Amygdala (tissue), 56 donors: ENCODE measurements at places on chromosomes 3 and 15.
A peak's percentile ranks its signal among the peaks of the same experiment; 100 is the strongest.

DNA sequence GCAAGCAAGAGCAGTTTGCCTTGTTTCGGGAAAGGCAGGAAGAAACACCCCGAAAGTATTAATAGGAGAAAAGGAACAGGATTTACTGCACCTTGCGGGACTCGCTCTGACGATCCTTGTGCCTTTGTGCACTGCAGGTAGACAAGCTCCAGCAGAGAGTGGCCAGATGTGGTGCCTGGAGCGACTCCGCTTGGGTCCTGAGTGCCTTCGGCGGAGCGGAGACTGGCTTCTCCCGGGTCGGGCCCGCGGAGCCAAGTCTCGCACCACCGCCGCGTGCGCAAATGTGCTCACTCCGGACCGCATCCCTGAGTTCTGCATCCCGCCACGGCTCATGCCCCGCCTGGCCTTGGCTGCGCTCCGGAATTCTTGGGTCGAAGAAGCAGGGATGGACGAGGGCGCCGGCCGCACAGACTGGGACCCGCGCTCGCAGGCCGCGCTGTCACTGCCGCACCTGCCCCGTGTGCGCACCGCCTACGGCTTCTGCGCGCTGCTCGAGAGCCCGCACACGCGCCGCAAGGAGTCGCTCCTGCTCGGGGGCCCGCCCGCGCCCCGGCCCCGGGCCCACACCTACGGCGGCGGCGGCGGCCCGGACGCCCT lies 769 bp downstream of the C2CD4A start:
- DNase-seq = no peak

GRCh38 chr3:148625095-148625736 lies 72.5 kb upstream of the AGTR1 start:
- DNase-seq = no peak

DNA sequence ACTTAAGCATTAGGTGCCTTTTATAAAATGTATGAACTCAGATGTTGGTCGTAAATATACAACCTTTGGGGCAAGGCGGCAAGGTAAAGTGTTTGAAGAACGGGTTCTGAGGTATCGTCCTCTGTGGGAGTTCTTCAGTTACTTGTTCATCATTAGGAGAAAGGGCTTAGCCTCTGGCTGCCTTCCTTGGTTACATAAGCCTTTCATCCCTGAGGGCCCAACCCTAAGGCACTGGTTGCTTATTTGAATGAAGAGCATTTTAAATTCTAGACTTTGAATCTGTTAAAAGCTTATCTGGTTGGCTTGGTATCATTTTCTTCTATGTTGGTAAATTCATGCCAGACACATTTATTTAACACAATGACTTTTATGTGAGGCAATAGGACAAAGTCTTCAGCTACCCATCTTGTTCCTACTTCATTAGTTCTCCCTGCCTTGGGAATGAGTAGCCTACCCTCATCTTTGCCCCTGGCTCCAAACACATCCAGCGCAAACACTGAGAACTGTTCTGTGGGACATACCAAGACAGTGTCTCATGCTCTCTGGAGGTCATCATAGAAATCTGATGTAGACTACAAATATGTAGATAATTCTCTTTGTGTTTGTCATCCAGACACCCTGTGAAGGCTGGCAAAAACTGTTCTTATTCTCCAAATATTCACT lies 12.4 kb upstream of the CCDC80 start:
- no peak for DNase-seq

GRCh38 chr3:194487289-194488054 lies 670 bp upstream of the ATP13A3 start:
- DNase-seq = no peak

DNA sequence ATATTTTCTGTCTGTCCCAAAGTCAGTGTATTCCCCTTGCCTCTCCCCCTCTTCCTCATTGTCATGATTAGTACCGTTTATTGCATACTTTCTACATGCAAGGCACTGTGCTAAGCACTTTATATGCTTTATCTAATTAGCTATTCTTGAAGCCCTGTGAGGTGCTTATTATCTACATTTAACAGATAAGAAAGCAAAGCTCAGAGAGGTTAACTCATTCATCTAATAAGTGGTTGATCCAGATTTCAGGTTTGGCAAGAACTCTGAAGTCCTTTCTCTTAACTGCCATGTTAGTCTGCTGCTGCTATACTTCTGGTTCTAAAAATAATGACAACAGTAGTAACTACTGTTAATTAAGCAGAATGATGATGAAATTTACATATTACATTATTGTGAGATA lies 13.5 kb downstream of the IQGAP1 start:
- no peak for DNase-seq

GRCh38 chr3:9399746-9400145 lies 2.3 kb downstream of the SETD5 start:
- peak; percentile 5 for DNase-seq

- DNase-seq = no peak
Observed at GRCh38 chr3:189685291-189685690, 54.1 kb downstream of the TP63 start.

DNA sequence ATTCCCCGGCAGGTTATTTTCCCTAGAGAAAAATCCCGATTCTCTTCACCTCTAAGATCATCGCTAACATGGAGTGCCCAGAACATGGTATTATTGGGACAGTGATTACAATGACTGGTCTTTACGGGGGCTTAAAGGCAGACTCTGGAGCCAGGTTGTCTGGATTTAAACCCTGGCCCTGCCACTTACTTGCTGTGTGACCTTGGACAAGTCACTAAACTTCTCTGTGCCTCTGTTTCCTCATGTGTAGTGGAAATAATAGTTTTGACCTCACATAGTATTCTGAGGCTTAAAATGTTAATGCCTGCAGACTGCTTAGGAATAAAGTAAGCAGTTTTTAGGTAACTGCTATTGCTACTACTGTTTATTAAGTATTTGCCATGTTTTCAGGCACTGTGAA lies 4.4 kb downstream of the PLA2G4D start:
- no peak for DNase-seq

GRCh38 chr3:138812806-138813205 lies 21.9 kb downstream of the PIK3CB start:
- no peak for DNase-seq
